MM.1S (cell line): ENCODE measurements at places on chromosomes 4 and X.

GRCh38 chr4:131388277-131388676, 1760.8 kb upstream of the PCDH10 start:
- DNase-seq, result no peak

DNA sequence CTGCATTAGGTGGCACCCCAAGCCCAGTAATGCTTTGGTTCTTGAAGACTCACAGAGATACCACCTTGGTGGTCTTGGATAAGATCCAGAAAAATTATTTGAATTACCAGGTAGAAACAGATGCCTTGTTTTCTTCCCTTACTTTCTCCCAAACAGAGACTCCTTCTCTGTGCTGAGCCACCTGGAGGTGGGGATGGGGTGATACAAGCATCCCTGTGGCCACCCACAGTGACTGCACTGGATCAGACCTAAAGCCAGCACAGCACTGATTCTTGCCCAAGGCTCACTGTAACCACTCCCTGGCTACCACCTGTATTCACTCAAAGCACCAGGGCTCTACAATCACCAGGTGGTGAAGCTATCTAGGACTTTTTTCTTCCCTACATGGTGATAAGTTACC, 156.8 kb downstream of the TEX13A start:
- DNase-seq, result no peak

GRCh38 chr4:38590046-38590445, 74.0 kb upstream of the KLF3 start:
- DNase-seq, result no peak

DNA sequence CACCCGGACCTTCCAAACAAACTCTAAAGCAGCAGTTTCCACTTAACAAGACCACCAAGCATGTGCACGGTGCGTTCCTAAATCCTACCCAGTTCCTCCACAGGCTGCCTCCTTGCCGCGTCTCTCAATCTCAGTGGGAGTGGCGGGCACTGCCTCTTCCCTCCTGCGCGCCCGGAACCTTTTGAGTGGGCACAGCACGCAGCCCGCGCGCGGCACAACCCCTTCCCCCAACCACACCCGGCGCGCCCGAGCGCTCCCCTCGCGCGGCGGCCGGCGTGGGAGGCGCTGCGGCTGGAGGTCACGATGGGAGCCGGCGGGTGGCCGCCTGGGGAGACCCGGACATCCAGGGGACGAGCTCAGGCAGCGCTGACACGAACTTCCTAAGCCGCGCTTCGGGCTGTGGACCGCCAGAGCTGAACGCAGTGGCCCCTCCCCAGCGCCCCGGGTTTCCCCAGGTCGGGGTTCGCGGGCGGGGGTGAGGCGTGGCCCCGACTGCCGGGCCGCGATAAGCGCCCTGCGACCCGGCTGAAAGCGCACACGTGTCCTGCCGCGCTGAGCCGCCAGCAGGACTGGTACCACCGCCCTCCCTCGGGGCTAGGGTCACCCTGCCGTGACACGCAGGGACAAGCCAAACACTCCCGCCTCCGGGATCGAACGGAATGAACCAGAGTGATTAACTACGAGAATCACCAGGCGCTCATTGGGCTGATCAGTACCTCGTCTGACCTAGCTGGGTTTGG, at the start of gene ABCG2:
TSS of gene ABCG2 (minus strand) at position 151 of the 740 bp plus-strand sequence. CDS start 18,644 bp downstream, outside the sequence.
- peak; percentile 24 for DNase-seq

DNA sequence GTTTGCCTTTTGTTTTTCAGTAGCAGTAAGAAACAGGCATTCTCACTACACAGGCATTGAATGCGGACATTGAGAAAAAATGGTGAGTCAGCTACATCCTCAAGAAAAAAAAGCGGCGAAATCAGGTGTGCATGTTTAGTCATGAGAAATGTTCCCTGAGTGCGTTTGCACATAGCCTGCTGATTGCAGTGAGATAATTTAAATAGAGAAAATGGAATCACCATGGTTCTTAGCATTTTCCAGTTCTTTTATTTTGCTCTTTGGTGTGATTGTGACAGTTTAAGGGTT, 54.1 kb upstream of the CLDN34 start:
- DNase-seq, result no peak

GRCh38 chrX:131264053-131264452, 25.1 kb downstream of the IGSF1 start:
- no peak for DNase-seq

- DNase-seq, result no peak
Observed at GRCh38 chr4:167541286-167541685, 307.0 kb upstream of the SPOCK3 start.

- peak; percentile 42 for DNase-seq
Observed at GRCh38 chr4:5979981-5980380, 38.2 kb downstream of the C4orf50 start.

DNA sequence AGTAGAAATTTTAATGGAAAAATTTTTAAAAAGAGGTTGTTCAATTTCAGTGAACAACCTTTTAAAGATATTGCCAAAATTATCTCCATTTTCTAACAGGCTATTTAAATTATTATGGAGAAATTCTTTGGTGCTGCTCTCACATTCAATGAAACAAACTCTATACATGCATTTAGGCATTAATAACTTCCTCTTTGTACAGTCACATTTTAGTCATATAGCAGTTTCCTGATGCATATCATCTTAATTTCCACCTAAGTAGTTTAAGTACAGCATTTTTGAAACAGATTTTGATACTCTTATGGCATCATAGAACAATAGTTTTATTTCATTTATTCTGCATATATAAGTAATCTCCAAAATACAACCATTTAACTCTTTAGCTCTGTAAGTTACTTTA, 500.1 kb downstream of the STPG2 start:
- no peak for DNase-seq

- no peak for DNase-seq
Observed at GRCh38 chr4:102823897-102824296, 3.5 kb downstream of the UBE2D3 start.

- DNase-seq, result no peak
Observed at GRCh38 chrX:129540722-129541184, 694 bp downstream of the OCRL start.

- no peak for DNase-seq
Observed at GRCh38 chrX:143429131-143429530, 88.1 kb downstream of the SPANXN3 start.

- no peak for DNase-seq
Observed at GRCh38 chr4:82747686-82748575, 50.7 kb downstream of the SCD5 start.

- no peak for DNase-seq
Observed at GRCh38 chrX:130825525-130825924, 77.5 kb downstream of the ENOX2 start.

- DNase-seq, result no peak
Observed at GRCh38 chr4:152601156-152601555, 65.3 kb upstream of the FBXW7 start.

- DNase-seq, result peak; percentile 50
Observed at GRCh38 chrX:1535241-1536041, 1.5 kb downstream of the P2RY8 start.

DNA sequence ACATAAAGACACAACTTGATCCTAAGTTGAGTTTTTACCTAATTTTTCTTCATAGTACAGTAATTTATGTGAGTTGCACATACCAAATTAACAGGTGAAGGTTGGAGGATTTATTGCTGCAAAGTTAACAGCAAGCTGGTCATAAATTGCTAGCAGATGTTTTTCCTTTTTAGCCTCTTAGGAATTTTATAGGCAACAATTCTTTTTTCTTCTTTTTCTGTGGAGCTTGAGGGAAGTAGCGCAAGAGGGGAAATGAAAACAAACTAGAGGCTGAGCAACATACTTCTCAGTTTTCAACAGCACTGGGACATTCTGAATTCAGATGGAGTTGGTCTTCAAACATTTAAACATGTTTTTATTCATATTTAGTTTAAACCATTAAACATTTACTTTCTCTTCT, 63.7 kb upstream of the TLR2 start:
- DNase-seq, result no peak

GRCh38 chr4:91228659-91229058, 1075.1 kb upstream of the GRID2 start:
- no peak for DNase-seq

DNA sequence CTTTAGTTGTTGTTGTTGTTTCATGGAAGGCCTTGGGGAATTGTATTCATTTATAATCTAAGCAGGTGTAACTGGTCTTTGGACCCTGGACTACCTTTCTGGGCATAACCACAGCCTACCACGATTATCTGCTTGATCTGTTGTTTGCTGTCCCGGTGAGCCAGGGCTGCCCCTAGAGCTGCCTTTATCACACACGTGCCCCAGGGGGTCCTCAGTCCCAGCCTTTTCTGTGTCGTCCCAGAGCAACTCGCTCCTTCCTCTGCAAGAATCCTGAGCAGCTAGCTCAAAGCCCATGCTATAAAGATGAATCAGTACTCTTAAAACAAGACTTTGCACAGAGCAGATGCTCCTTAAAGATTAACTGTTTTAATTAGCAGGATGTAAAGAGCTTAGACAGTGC, 273.2 kb downstream of the EVC2 start:
- DNase-seq, result no peak

GRCh38 chr4:78423790-78424189, 127.8 kb upstream of the ANXA3 start:
- no peak for DNase-seq

DNA sequence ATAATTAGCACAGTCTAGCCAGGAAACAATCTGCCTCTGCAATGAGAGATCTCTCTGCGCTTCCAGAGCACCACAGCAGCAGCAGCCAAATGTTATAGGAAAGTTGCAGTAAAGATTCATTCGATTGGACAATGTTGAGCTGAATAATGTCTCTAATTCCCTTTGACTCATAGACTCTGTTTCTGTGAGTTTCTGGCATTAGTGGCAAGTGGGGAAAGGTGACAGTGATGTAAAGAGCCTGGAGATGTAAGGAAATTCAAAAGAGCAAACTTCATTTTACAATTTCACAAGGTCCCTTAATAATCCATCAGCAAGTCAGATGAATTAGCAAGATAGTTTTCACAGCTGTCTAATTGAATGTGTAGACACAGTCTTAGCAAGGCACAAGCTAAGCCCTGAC, 184.4 kb downstream of the VEGFC start:
- no peak for DNase-seq

- DNase-seq, result no peak
Observed at GRCh38 chr4:169567916-169568315, 44.5 kb downstream of the NEK1 start.

DNA sequence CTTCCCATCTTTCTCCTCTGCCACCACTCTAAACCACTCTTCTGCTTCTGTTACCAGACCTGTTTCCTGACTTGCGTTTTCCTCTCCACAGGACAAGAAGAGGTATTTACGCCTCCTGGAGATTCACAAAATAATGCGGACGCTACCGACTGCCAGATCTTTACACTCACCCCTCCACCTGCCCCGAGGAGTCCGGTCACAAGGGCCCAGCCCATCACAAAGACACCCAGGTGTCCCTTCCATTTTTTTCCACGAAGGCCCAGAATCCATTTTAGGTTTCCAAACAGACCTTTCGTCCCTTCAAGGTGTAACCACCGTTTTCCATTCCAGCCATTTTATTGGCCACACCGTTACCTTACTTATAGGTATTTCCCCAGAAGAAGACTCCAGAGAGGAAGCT, 8.2 kb downstream of the ODAPH start:
- no peak for DNase-seq

DNA sequence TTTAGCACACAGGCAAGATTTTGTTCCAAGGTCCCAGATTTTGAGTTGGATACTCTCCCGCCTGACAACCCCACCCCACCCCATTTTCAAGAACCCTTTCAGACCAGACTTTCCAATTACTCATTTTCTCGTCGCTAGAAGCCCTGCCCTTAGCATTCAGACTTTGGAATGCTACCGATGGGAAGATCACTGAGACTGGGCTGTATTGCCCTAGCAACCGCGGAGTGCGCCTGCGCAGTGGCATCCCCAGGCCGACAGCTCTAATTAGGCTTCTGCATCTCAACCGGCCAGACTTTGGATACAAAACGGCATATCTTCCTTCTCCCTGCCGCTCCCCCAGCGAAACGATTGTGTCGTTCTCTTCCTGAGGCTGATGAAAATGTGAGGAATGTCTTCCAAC, 3.4 kb downstream of the MAGEE2 start:
- DNase-seq, result no peak

DNA sequence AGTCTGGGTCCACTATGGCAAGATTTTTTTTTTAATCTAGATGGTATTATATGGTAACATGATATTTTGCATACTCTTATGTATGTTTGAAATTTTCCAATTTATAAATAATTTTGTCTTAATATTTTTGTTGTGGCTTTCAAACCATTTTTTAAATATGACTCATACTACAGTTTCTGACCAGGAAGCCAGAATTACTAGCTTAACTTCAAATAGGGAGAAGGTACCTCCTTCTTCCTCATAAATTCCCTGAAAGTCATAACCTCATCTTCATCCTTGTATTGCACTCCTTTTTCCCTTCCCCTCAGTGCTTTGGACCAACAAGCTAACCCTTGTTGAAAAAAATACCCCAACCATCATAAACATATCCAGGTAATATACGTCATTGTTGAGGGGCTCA, 21.6 kb downstream of the ARAP2 start:
- no peak for DNase-seq

- DNase-seq, result no peak
Observed at GRCh38 chr4:10810411-10810810, 125.8 kb upstream of the CLNK start.

DNA sequence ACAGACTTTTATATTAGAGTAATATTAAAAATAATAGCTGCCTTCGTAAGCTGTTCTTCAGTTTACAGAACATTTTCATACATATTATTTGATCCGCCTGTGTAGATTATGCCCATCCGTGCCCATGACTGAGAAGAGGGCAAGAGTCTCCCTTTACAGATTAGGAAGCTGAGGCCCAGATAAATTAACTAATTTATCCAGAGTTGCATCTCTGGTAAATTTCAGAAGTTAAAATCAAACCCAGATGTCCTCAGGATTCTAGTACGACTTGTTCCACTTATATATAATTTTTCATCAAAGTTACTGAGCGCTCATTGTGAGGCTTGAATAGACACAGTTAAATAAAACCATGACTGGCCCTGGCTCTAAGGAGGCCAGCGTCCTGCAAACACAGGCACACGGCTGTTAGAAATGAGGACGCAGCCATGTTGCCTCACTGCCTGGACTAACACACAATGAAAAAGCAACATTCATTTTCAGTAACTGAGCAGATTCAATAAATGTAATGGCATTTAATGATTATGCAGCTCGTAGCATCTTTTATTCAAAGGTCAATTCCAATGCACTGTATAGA, 148.0 kb downstream of the TENM3 start:
- no peak for DNase-seq

DNA sequence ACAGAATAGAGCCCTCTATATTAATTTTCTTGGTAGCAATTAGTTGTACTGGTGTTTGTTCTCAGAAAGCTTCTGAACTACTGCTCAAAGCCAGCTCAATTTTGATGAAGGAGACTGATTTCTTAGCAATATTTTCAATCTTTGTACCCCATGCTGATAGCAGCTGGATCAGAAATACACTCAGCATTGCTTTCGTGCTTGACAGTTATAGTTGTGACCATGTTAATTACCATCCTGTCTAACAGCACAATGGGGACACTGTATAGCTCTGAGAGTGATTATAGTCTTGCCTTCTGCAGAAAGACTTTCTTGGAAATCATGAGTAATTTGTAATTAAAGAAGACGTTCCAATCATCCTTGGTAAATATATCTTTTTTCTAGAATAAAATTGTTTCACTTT, 79.7 kb upstream of the GNPDA2 start:
- peak; percentile 13 for DNase-seq

GRCh38 chr4:80074069-80074468, 1.0 kb upstream of the ANTXR2 start:
- no peak for DNase-seq
